ENCODE measurements at places on chromosomes 11 and 22.

- no peak for DNase-seq
These were observed 39.8 kb upstream of the MUC5AC start for GRCh38 chr11:1117992-1118391.

DNA sequence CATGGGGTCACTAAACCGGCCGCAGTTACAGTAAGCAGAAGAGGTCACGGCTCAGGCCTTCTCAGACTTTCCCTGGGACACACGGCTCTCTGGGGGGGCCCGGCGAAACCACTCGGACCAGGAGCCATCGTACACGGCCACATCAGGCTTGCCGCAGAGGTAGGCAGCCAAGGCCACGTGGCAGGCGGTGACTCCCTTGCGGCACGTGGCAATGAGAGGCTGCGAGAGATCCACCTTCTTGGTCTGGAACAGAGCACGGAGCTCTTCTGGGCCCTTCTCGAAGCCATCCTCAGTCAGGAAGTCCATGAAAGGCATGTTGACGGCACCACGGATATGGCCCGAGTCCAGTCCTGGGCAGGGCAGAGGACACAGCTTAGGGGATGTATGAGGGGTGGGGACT is 8.3 kb downstream of the TST start:
- DNase-seq = no peak

- no peak for DNase-seq
These were observed 1182.7 kb downstream of the BRD1 start for GRCh38 chr22:48644997-48645396.

DNA sequence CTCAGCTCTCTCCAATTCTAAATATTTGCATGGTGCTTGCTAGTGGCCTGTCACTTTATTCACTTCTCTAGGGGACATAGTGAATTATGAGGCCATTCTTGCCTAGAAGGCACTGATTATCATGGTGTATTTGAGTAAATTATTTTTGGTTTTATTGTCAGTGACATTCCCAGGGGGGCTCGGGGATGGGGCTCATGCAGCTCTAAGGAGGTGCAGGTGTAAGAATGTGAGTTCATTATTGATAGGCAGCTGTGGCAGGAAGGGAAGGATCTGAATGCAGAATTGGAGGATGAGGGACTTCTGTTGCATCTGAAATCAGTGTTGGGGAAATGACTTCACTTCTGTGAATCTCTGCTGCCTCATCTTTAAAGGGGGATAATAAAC is 53.7 kb upstream of the OR4B1 start:
- no peak for DNase-seq

GRCh38 chr11:2382129-2382517 is 5.0 kb downstream of the CD81 start:
- no peak for DNase-seq
